ENCODE measurements at places on chromosomes 11 and 22.

DNA sequence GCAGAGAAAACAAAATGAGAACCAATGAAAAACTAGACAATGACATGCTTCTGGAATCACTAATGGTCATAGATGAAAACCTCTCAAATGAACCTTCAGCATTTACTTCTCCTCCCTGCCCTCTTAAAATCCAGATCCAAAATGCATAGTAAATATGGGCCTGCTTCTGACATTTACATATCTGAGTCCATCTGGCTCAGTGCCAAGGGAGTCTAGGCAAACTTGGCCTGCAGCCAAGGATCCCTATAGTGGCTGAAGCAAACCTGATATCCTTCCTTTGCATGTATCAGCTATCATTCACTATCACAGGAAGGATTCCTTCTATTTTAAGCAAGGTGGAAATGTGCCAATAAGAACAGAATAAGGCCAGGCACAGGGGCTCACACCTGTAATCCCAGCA lies 104.8 kb downstream of the C11orf58 start:
- no peak for DNase-seq

DNA sequence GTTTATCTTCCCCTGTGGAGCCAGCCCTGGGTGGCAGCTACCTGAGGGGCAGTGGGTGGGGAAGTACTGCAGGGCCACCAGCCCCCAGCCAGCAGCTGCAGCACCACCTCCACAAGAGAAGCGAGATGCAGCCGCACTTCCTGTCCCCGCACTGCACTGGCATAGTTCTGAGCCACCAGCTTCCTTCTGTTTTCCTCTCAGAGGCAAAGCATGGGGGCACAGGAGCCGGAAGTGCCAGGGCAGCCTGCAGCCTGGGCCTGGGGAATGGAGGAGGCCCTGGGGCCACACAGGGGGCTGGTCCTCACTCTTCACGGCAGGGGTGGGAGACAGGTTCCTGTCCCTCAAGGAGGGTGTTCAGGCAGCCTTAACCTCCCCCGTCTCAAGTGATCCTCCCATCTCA lies 11.9 kb upstream of the SH3BP1 start:
- DNase-seq: no peak

DNA sequence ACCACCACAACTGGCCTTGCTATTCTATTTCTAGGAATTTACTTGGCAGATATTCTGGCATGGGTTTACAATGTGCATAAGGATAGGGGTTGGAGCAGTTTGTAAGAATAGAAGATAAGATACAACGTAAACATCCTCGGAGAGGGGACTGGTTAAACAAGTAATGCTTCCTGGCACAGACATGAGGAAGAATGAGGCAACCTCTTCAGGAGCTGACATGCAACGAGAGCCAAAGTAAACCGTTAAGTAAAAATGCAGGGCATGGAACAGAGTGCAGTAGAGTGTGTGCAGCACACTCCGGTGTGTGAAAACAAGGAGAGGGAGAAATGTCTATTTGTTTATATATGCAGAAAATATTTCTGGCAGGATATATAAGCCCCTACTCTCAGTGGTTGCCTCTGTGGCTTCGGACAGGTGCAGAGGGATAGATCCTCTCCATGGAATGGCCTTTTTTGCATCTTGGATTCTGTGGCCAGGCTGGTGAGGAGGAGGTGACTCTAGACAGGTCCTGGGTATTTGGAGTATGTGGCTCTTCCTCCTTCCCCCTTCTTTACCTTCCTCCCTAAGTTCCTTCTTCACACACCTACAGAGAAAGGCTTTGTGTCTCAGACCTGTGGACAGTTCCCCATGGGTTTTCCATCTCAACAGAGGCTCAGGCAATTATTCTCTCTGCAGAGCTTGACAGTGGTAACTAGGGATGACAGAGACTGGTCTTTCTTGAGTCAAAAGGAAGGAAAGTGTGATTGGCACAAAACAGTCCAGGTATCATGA lies 2.5 kb downstream of the RAB36 start:
- no peak for DNase-seq

- DNase-seq: no peak
Measured at GRCh38 chr11:102046841-102047240, 396 bp upstream of the CFAP300 start.
